H4 (cell line): ENCODE measurements at places on chromosomes 16 and 17. TPM values are rescaled to one million over a fixed set of nuclear protein-coding genes. Genes with fewer than 3 reads are reported as not detected.

- no peak for DNase-seq
These were observed 62.6 kb upstream of the TEKT1 start for GRCh38 chr17:6894206-6894528.

GRCh38 chr17:75010683-75011400 lies 1.6 kb upstream of the MRPL58 start:
- DNase-seq, result no peak

Gene PABPN1L
- not detected in 2 replicates for total RNA-seq

Gene MRC2
- 73.3 and 79.9 TPM in 2 replicates for total RNA-seq

DNA sequence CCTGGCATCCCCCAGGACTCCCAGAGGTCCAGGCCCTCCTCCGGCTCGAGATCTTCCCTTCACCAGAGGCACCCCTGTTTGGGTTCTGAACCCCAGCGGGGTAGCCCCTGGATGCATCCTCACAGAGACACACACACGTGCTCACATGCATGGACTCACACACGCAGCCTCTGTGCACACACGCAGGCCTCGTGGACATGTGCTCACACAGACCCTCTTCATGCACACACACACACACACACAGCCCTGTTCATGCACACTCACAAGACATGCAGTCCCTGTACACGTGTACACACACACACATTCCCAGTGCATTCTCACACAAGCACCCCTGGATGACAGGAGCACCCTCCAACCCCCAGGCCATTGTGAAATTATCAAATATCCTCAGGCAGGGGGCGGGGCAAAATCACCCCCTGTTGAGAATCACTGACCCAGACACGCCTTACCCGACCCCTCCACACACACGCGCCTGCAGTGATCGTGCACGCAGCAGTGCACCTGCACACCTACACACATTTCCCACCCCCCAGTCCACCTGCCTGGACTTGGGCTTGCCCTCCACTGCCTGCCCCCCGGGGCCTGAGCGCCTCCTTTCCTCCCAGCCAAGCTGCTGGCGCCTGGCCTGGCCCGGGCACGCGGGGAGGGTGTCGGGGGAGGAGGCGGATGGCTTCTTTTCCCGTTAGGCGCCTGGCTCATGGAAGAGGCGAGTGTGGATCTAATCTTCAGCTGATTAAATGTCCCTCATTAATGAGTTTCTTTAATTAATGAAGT lies 62.6 kb downstream of the ENGASE start:
- no peak for DNase-seq

Gene RAB40C
- total RNA-seq, result 4.4 and 5.1 TPM in 2 replicates

DNA sequence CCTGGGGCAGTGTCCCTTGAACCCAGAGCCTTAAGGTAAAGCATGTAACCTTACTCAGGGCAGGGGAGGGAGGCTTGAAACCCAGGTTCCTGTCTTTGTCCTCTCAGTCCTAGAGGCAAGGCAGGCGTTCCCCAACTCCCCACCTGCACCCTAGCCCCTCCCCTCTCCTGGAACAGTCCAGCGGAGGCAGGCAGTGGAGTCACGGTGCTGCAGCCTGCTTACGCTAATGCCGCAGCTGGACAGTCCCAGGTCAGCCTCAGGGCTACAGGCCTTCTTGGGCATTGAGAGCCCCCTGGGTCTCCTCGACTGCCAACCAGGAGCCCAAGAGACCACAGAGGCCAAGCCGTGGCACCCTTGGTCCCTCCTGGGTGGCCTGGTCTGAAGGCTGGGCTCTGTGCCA lies 6.8 kb upstream of the CD300A start:
- no peak for DNase-seq

Gene SPSB3
- 20.1 and 23.9 TPM in 2 replicates for total RNA-seq

DNA sequence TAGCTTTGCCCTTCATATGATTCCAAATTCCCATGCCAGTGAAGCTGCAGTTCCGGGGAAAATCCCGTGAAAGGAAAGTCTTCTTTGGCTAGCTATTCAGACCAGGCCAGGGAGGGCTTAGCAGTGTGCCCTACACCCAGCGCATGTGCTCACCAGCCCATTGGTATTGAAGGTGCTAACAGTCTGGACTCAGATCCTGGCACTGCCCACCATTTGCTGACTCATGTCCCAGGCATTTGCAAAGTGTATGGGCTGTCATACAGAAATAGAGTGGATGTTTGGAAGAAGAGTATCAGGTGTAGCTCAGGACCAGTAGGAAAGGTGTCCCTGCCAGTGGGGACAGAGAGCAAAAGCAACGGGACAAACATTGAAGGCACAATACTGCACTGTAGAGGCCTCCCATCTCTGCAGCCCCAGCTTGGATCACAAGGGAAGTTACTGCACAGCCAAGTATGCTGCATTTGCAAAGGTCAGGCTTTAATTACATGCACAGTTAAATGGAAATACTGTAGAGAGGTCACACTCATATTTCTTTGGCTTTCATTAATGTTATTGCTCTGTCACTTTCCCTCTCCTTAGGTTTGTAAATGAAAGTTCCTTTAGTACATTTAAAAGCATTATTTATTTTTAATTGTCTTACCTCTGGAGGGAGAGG lies 220.0 kb downstream of the IRX3 start:
- DNase-seq, result peak; percentile 9

Gene CDH8
- 0.08 and 1.4 TPM in 2 replicates for total RNA-seq

Gene IGF2BP1
- total RNA-seq, result 2.4 and 6.8 TPM in 2 replicates

DNA sequence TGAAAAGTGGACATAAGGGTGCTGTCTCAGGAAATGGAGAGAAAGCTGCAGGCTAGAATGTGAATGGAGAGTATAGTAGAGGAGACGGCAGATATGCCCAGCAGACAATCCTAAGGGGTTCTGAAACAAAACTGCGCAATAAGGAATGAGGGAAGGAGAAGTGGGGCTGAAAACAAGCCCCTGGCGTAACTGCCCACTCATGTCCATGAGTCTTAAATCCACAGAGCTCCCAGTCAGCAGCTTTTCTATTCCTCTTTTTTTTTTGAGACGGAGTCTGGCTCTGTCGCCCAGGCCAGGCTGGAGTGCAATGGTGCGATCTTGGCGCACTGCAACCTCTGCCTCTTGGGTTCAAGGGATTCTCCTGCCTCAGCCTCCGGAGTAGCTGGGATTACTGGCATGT lies 5.9 kb downstream of the STRADA start:
- no peak for DNase-seq

Gene SSTR5
- total RNA-seq, result not detected in 2 replicates
